ENCODE measurements at places on chromosomes 4 and X.
A peak's percentile ranks its signal among the peaks of the same experiment; 100 is the strongest.

DNA sequence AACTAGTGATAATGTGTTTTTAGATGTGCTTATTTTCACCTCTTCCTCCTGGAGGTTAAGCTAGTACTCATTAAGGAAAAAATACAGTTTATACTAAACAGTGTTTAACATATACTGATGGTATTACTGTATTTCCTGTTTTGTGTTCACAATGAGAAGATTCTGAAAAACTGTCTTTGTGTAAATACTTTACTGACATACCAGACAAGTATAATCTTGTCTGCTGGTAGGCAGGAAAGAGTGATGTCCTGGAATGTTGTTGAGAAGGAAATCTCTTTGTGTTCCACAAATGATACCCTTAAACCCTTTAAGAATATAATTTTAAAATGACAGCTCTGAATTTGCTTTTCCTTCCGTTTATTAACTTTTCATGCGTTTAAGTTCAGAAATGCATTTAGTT is 205.5 kb upstream of the NUDT6 start:
- no peak for DNase-seq

GRCh38 chr4:124738994-124739393 is 26.5 kb upstream of the ANKRD50 start:
- no peak for DNase-seq

GRCh38 chr4:74934888-74935287 is 2.0 kb downstream of the PARM1 start:
- DNase-seq = no peak

GRCh38 chr4:186820391-186820891 is 96.8 kb upstream of the FAT1 start:
- DNase-seq = no peak

GRCh38 chrX:37986893-37987292 is 19.5 kb upstream of the SYTL5 start:
- no peak for DNase-seq

DNA sequence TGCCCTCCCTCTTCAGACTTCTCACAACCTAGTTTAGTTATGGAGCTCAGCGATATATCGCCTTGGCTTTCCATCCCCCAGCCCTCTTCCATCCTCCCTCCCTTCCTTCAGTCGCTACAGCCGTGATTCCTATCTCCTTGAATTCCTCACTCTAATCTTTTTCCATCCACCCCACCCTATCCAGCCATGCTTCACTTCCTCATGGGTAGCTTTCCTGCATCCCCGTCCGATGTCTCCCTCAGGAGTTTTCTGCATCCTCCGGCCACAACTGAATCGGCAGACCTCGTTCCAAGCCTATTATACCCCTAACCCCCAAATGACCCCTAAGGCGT is 456 bp downstream of the SNX12 start:
- DNase-seq = no peak

DNA sequence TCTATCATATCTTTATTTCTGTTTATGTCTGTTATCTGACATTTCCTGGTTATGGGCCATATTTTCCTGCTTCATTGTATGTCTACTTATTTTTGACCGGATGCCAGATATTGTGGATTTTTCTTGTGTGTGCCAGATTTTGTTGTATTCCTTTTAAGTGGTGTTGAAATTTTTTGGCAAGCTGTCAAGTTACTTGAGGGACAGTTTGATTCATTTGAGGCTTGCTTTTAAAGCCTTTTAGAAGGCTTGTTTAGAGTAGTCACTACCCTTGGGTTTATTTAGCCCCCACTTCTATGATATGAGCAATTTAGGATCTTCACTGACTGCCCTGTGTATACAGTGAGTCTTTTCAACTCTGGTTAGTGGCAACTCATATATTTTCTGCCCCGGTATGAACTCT is 29.2 kb upstream of the NPY2R start:
- no peak for DNase-seq

DNA sequence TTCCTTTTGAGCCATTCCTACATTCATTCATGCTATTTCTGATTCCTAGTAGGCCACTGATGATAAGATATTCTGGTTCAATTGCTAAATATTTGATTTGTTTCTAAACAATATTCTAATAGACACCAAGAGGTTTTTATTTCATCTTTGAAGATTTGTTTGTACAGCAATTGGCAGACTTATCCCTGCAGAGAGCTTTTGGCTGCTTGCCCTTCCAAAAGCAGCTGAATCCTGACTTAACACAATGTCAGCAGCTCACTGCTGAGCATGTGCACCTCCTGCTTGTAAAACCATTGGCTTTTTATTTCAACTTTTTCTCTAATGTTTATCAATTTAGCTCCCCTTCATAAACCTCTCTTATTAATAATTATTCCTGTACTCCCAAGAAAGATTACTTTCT is 45.3 kb downstream of the MMRN1 start:
- DNase-seq = no peak

DNA sequence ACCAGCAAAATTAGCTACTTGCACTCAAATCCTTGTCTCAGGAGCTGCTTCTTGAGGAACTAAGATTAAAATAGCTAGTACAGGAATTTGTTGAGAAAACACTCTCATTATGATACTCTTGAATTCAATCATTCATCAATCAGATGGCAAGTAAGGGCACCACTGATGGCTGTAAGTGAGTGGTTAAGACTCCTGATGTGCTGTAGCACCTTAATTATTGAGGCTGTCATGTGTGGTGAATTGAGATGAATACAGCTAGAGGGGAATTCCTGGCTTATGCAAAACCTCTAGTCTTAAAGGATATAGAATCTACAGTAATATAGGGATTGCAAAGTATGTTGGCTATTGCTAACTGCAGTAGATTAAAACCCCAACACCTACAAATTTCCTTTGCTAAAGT is 509.1 kb downstream of the IQCM start:
- no peak for DNase-seq

GRCh38 chrX:40279762-40280161 is 182.0 kb upstream of the BCOR start:
- no peak for DNase-seq

GRCh38 chr4:4854649-4855295 is 4.7 kb upstream of the MSX1 start:
- DNase-seq = no peak

DNA sequence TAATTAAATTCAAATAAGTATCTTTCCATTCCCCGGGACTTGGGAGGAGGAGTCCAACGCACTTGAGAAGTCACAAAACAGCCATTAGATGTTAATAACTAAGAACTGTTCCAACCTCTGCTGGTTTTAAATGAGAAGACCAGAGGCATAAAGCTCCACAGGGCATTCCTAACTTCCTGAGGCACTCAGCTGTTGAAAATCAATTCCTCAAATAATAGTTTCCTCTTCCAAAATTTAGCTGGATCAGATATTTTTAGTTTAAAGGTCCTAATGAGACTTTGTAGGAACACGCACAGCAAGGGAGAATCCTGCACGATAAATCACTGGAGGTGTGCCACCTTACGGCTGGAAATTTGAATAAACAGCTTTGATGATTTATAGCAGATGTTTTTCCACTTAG is 504.3 kb upstream of the ZFP42 start:
- no peak for DNase-seq

DNA sequence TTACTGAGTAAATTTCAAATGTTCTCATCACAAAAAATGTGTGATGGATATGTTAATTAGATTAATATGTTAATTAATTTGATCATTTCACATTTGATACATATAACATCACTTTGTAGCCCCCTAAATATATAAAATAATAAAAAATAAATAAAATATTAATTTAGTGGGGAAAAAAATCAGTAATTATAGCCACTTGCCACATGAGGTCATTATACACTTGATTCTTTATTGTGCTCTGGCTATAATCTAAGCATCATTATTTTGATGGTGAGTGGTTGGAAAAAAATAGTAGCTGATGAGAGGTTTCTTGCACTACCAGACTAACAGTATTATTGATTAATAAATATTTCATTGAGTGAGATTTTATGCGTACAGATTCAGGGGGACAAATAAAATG is 57.4 kb downstream of the DCK start:
- DNase-seq = no peak

GRCh38 chrX:10217198-10217597 is 60.4 kb downstream of the CLCN4 start:
- no peak for DNase-seq

DNA sequence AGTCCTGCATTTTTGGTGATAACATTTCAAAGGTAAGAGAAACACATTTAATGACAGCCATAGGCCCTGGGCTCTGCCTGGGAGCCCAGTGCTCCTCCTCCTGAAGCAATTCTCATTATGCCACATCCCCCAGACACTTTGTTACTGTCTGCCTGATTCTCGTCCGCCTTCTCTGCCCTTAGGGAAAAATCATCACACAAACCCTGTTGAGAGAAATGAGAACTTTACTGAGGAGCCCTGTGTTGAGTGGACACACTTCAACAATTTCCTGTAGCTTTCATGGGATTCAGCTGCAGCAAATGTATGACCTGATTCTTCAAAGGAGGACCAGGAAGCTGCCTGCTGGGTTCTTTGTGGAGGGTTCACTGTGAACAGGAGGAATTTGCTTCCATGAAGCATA is 566.5 kb upstream of the FRG1 start:
- no peak for DNase-seq

DNA sequence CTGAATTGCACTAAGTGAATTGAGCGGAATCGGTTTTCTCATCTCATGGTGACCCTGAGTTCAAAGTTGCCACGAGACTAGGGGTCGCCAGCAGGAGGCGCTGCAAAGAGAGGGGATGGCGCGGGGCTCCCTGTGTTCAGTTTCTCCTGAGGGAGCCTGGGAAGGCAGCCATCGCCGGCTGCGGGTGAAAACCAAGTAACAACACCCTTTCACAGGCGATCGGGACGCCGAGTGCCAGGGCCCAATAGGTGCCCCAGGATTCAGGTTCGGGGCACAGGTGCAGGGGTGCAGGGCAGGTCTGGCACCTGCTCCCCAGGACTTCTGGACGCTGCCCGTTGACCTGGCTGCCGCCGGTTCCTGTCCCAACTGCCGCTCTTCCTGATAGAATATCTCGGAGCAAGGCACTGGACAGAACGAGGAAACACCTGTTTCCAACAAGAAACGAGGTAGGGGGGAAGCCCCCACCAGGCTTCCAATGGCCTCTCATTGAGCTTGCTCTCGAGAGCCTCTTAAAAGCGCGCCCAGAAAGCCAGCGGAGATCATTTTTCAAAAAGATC is 1.1 kb upstream of the FGF16 start:
- no peak for DNase-seq

DNA sequence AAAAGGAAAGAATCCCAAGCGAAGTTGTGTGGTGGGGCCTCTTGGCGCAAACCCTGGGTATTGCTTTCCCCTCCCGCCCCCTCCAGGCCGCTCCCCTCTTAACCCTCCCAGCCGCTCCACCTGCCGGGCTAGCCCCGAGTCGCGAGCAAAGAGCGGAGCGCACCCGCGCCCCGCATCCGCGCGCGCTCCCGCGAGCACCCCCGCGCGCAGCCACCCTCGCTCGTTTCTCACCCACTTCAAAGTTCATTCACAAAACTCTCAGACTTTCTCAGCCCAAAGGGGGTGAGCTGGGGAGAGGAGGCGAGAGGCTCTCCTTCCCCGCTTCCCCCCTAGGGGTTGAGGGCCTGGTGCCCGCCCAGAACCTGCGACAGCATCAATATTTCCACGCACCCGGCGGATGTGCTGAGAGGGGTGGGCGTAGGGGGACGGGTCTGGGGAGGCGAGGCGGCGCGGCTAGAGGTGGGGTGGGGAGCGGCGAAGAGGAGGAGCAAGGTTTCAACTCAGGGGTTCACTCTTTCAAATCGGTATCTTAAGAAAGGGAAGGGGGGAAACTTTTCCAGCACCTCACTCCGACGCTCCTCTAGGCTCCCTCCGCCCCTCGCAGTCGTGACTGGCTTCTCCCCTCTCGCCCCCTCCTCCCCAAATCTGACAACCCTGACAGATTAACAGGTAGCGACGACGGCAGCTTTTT is 1.8 kb downstream of the MAML3 start:
- peak; percentile 69 for DNase-seq
